ENCODE measurements at places on chromosomes 12 and 14.

GRCh38 chr12:54193434-54193833 is 4.6 kb upstream of the SMUG1 start:
- DNase-seq = no peak

DNA sequence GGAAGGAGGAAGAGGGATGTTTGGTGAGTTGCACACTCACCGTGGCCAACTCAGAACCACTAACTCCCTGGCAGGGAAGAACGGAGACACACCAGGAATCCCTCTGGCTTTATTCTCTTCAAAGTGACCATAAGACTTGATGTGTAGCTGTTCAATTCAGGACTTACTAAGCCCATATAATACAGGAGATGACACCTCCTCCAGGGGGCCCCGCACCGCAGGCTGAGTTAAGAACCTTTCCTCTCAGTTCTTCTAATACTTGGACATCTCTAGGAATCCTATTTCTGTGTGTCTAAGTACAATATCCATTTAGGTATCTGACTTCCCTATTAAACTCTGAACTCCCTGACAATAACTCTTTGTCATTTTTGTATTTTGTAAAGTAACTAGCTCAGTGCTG is 49.5 kb downstream of the DCAF4 start:
- DNase-seq = no peak

DNA sequence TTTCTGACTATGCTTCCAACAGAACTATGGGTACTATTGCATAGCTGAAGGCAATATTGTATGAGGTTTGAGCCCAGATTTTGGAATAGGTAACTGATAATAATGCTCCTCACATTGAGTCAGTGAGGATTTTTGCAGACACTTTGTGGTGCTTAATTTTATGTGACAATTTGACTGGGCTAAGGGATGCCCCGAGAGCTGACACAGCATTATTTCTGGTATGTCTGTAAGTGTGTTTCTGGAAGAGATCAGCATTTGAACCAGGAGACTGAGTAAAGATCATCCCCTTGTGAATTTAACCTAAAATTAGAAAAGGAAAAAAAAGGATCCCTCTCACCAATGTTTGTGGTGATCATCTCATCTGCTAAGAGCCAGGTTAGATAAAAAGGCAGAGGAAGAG is 404.9 kb downstream of the AEBP2 start:
- DNase-seq = no peak

- DNase-seq = no peak
These were observed 9.2 kb downstream of the MED21 start for GRCh38 chr12:27031531-27031930.

DNA sequence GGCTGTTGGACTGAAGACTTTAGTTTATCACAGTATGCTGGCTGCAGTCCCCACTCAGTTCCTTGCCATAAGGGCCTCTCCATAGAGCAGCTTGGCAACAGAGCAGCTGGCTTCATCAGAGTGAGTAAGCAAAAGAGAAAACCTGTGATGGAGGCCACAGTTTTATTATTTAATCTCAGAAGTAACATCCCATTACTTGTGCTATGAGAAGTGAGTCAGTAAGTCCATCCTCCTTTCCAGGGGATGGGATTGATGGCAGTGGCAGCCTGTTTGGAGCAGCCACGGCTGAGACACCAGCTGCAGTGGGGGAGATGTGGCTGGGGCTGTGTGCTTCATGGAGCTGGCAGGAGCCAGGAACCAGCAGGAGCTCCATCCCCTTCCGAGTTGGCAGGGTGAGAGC is 138.5 kb upstream of the SRRM4 start:
- DNase-seq = no peak

- DNase-seq = no peak
These were observed 226.9 kb downstream of the CRADD start for GRCh38 chr12:93904124-93904523.

DNA sequence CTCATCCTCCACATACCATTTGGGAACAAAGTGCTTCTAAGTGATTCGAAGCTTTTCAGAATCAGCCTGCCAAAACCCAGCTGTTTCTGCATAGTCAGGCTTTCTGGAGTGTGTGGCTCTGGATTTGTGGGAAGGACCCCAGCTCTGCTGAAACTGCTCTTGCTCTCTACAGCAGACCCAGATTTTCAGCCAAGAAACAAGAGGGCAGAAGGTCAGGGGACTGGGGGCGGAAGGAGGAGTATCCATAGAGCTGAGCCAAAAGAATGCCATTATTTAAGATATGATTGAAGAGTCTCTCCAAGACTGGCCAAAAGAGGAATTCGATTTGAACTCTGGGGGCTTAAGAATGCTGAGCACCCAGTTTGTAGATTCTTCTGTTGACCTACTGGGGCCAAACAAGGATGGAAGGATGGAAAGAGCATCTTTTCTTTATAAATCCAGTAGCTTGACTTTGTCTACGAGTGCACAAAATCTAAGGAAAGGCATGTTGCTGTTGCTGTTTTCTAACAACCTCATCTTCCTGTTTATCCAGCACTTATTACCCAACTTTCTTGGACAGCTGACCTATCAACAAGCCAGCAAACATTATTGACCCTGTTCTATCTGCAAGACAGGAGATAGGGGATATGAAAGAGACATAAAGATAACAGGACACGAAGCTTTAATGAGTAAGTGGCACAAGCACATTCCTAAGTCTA is 29.2 kb downstream of the FBLN5 start:
- DNase-seq = no peak

DNA sequence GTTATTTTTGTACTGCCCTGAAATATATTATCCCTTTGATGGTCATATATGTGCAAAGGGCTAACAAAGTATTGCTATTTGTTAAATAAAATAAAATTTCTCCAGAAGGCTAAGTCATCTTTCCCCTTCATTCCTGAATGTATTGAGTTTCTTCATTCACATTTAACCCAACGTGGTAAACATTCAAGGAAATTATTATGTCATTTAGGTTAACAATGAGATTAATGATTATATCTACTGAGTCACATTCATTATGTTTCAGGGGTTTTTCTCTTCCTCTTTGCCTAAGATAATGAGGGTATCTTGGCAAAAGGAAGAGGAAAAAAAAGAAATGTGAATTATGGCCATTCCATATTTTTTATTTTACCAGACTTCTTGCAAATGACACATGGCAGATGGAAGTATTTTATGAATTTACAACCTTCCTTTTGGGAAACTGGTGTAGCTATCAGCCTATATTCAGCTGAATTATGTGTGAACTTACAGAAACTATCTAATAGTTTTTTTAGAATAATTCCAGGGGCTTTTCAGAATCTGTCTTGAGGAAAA is 27.2 kb downstream of the TSPAN8 start:
- DNase-seq = no peak

GRCh38 chr14:56902385-56902784 is 92.1 kb upstream of the OTX2 start:
- DNase-seq = no peak

GRCh38 chr12:15181017-15181683 is 40.1 kb downstream of the RERG start:
- no peak for DNase-seq

DNA sequence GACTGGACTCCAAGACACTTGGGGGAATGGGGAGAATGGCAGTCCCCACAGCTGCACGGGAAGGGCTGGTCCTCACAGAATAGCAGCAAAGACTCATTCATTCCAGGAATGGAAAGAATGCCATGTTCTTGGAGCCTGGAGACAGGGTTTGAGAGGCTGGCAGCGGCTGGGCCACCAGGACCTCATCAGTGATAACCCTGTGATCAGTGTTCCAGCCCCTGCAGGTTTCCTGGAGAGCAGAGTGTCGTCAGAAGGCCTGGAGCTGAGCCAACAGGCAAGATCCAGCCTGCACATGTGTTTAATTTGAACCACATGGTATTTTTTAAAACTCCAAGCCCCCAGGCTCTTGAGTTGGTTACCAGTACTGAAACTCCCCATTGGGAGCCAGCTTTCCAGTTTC is 11.3 kb downstream of the BDKRB1 start:
- no peak for DNase-seq

GRCh38 chr12:13891902-13892301 is 89.5 kb downstream of the GRIN2B start:
- DNase-seq = no peak

DNA sequence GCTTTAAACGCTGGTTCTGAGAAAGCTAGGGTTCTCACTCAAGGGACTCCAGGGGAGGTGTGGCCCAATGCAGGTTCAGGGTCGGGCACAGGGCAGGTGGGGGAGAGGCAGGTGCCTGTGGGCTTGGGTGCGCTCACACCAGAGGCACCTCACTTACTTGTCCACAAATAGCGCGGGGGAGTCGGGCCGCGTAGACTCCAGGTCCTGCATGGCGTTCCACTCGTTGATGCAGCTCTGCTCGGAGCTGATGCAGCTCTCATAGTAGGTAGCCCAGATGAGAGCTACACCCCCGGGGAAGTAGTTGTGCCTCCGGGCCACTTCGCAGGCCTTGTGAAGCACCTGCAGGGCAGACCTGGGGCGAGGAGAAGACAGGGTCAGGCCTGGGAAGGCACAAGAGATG is 49.9 kb downstream of the SSH1 start:
- DNase-seq = no peak

GRCh38 chr12:90129366-90130030 is 420.9 kb upstream of the ATP2B1 start:
- no peak for DNase-seq

DNA sequence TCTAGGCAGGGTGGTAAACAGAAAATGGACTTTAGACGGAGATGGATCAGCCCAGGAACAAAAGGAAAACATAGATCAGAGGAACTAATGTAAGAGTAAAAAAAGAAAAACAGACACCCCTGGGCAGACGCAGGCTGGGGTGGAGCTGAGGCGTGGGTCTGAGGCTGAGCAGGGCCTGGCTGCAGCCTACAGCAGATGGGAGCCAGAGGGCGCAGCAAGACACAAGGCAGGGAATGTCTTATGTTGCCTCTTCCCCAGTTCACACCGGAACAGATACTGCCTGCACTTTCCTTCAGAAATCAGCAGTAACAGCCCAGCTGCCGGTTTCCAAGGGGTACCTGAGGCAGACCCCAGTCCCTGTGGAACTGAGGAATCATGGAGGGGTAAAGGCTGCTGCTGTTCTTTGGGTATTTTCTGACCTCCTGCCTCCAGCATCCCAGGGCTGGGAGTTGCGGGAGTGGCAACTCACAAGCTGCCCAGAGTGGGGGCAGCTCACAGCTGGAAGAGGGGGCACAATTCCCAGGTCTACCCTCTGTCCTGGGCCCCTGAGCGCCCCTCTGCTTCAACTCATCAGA is 9.8 kb downstream of the ZNF605 start:
- no peak for DNase-seq

- no peak for DNase-seq
These were observed 18.1 kb upstream of the KSR2 start for GRCh38 chr12:117986705-117987469.

DNA sequence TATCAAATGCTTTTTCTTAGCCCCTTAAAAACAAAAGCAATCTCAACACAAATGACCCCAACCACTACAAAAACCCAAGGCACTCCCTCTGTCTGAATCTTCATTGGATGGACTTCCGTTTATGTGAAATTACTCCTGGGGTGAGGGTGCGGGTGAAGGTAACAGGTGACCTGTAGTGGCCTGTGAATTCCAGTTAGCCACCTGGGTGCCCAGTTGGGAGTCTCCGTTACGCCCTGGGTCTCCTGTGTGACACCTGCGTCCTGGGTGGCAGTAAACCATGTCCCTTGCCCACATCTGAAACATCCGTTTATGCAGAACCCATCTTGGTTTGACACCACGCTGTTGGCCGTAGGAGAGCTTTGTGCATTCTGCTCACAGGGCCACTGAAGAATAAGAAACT is 62.6 kb downstream of the CCDC92 start:
- no peak for DNase-seq

DNA sequence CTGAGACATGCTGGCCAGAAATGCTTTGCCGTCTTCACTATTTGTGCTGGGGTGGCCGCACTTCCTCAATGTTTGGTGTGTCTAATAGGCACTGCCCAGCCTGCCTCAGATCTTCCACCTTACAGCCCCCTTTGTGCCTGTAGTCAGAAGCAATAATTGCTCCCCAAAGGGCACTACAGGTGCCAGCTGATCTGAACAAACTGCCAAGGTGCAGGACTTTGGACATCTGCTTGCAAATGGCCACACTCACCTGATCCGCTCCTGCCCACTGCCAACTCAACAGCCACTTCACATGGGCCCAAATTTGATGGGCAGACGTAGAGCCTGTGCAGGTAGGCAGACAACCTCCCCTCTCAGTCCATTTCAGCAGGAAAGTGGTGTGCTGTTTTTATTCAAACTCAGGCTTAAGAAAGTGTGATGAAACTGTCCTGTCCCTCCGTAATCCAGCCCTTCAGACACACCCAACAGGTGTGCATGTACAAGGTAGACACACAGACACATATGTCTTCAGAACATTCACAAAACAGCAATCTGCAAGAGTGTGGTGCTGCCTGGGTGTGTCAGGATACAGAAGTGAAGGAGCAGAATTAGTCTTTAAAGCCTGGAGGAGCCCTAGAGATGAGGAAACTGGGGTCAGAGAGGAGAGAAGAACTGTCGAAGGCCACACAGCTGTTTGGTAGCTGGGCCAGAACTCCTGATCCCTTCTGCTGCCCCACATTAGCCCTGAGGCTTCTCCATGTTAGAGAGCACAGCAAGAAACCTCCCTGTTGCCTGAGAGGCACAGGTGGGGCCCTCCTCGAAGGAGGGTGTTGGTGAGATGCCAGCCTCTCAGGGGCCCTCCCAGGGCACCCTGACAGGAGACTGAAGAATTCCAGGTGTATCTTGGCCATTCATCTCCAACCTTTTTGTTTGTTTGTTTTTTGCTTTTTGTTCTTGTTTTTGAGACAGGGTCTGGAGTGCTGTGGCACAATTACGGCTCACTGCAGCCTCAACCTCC is 4.4 kb upstream of the KRT75 start:
- no peak for DNase-seq

DNA sequence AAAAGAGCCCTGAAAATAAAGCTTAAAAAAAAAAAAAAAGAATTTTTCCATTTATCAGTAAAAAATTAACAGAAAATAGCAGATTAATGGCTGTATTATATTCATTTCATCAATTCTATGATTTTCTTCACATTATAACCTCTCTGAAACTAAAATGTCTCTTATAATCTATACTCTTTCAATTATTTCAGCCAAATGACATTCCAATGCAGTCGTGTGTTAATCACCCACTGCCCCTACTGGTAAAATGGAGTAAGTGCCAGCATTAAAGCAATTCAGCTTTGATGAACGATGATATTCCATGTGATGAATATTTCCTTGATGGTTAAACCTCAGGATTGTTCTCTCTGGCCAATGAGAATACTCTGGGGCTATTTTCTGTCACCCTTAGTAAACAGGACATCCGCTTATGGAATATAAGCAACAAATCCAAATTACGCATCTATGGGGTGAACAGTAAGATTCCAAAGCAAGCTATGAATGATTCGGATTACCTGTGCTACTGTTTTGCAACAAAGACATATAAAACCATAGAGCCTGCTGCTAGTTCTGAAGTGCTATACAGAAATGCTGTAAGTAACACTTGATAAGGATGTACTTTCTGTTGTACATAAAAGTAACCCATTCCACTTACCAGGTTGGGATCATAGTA is 20.3 kb upstream of the SYCP3 start:
- DNase-seq = no peak
